Osteoblast (primary cell): ENCODE measurements at places on chromosomes 12 and 14. TPM values are rescaled to one million over a fixed set of nuclear protein-coding genes. Genes with fewer than 3 reads are reported as not detected.

PYGL gene
- 116 and 123 TPM in 2 replicates for total RNA-seq

KLRK1 gene
- total RNA-seq, result under 0.01 TPM in 1 of 2 replicates, not detected in the other

KCNA5 gene
- total RNA-seq, result not detected in 2 replicates

IKZF4 gene
- total RNA-seq, result 1.2 and 2.5 TPM in 2 replicates

ANKS1B gene
- 2.2 and 2.4 TPM in 2 replicates for total RNA-seq

KRT6C gene
- not detected in 2 replicates for total RNA-seq

SLC4A8 gene
- total RNA-seq, result 1.2 and 2.9 TPM in 2 replicates

TAS2R13 gene
- 2.9 and 3.8 TPM in 2 replicates for total RNA-seq

NUP107 gene
- total RNA-seq, result 34.5 and 43.8 TPM in 2 replicates

CCDC92 gene
- total RNA-seq, result 25.7 and 29.5 TPM in 2 replicates

DNA sequence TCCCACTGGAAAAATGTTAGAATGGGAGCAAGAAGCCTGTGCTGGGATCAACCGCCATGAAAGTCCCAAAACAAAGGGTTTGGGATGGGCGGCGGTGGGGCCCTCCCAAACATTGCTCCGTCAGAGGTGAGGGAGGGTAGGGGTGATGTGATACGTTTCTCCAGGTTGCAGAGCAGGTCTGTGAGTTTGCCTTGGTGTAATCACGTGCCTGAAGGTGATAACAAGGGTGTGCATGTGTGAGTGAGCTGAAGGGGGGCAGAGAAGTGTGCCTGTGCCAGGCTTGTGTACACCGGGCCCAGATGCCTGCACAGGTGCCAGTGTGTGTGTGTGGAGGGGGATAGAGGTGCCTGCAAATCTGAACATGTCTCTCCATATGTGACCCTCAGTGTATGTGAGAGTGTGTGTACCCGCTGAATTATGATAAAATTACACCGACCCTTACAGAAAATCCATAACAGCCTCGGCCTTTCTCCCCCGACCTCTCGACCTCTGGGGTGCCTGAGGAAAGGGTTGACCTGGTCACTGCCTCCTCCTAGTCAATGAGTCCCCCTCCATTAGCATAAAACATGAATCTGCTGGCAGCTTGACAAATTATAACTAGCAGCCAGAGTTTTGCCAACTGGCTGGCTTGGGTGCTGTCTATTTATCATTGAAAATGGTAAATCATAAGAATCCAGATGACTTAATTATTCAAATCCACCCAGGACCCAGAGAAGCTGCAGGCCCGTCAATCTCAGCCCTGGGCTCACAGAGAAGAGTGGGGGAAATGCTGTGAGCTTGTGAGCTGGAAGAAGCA, 55.6 kb downstream of the SMUG1 start:
- peak; percentile 65 for DNase-seq

DNA sequence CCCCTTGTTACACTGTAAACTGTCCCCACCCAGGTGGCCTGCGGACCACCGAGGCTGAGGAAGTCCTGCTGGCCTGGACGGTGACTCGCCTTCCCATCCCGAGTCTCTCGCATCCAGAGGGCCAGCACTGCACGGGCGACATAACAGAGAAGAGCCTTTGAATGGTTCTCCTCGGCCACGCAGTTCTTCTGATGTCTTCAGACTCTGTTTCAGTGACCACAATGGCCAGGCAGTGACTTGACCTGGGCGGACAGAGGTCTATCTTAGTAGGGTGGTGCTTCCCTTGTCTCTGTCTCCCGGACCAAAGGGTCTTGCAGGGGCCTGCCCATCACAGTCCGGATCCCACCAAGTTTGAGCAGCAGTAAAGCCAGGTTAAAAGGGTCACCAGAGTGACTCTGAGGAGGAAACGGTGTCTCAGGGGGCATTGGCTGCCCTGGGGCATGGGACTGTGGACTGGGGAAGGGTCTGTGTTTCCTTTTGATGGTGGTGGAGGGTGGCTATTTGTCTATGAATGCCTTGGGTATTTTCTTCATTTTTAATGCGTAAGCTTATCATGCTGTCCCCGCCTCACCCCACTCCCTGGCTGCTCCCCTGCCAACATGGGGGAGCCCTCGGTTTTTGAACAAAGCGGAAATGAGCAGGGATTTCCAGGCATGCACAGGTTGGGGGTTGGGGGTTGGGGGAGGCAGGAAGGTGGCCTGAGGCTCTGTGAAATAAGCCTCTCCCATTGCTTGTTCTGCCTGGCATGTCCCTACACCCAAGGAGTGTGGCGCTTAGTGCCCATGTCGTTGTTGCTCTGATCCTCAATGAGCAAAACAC, 10.3 kb downstream of the KRT85 start:
- DNase-seq, result peak; percentile 65

- peak; percentile 41 for DNase-seq
These were observed 127.8 kb downstream of the TSPAN9 start for GRCh38 chr12:3204730-3205531.

- no peak for DNase-seq
These were observed 422.2 kb downstream of the NOVA1 start for GRCh38 chr14:26175658-26176057.

DNA sequence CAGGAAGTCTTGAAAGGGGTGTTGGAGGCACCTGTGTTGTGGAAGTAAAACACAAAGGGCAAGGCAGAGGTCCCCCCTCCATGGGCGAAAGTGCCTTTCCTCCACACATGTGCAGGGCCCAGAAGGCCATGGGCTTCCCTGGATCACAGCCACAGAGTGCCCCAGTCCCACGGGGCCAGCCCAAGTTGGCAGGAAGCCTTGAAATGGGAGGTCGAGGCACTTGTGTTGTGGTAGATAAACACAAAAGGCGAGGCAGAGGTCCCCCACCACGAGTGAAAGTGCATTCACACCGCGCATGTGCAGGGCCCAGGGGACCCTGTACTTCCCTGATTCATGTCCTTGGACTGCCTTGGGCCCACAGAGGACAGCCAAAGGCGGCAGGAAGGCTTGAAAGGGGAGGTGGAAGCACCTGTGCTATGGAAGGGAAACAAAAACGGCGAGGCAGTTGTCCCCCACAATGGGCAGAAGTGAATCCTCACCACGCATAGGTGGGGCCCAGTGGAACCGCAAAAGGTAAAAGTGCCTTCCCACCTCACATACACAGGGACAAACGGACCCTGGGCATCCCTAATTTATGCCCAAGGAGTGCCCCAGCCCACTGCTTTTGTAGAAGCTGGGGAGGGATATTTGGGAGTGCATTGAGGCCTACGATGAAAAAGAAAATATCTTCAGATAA, 585.4 kb downstream of the ALG10 start:
- DNase-seq, result no peak

- DNase-seq, result no peak
These were observed 2.6 kb downstream of the RNASE1 start for GRCh38 chr14:20799892-20800544.

GRCh38 chr12:93441081-93441616, 598 bp downstream of the UBE2N start:
- peak; percentile 83 for DNase-seq

DNA sequence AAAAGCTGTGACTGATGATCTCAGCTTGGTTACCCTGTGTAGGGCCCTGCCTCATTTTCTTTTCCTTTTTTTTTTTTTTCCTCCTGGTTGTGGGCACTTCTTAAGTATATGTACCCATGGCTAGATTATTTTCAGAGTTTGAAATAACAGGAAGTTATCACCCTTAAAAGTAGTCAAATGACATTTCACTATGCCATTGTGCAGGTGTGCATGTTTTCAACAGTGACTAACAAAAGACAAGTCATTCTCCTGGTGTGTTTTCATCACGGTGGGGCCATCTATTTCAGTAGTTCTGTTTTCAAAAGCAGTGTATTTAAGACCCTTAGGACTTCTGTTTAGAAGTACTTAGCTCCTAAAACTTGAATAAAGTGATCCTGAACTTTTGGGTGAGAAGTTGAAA, 15.0 kb downstream of the GABARAPL1 start:
- DNase-seq, result no peak

DNA sequence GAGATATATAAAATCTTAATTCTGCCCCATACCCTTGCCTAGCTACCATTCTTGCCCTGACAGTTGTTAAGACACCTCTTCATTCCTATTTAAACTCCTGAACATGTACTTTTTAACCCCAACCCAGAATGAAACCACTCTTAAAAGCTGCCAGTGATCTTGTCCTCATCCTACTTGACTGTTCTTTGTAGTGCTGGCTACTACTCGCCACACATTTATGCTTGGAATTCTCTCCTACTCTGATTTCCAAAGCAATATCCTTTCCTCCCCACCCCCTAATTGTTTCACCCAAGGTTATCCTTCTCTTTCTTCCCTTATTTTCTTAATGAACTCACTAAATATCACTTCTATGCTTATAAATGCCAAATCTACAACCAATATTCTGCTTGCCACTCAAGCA, 4.1 kb downstream of the NFYB start:
- no peak for DNase-seq

DNA sequence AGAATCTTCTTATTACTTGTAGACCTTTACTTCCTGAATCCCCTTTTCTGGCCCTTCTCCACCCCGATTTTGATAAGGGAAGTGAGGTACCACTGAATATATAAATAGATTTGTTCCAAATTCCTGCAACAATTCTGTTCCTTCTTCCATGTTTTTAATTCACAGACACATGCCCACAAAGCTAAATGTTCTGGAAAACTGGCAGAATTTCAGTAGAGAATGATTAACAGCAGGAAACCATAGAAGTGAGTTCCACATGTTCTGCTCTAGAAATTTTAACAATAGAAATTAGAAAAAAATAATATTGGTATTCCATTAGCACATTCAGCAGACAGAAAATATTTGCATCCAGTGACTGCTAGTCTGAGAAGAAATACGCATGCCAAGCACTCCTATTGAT, 139.6 kb downstream of the SLC2A13 start:
- DNase-seq, result no peak

DNA sequence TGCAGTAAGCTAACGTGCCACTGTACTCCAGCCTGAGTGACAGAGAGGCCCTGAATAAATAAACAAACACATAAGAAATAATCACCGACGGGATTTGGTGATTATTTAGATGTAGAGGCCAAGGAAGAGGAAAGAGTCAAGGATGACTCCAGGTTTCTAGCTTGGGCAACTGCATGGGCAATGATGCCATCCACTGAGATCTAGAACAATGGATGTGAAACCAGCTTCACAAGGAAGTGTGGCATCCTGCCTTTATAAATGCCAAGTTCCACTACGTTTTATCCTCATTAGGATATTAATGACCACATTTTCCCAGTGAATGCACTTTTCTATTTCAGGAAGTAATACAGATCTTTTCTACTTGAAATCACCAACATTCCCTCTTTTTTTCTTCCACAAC, 10.9 kb upstream of the PTGER2 start:
- no peak for DNase-seq
